Stomach (tissue), 19 donors: ENCODE measurements at places on chromosomes 7 and 10.

- DNase-seq: peak; percentile 81
These were observed at the start of gene BHLHA15 for GRCh38 chr7:98211221-98211675. Gene BHLHA15 (plus strand): TSS chr7:98211439. CDS start chr7:98212310, 871 bp downstream.

DNA sequence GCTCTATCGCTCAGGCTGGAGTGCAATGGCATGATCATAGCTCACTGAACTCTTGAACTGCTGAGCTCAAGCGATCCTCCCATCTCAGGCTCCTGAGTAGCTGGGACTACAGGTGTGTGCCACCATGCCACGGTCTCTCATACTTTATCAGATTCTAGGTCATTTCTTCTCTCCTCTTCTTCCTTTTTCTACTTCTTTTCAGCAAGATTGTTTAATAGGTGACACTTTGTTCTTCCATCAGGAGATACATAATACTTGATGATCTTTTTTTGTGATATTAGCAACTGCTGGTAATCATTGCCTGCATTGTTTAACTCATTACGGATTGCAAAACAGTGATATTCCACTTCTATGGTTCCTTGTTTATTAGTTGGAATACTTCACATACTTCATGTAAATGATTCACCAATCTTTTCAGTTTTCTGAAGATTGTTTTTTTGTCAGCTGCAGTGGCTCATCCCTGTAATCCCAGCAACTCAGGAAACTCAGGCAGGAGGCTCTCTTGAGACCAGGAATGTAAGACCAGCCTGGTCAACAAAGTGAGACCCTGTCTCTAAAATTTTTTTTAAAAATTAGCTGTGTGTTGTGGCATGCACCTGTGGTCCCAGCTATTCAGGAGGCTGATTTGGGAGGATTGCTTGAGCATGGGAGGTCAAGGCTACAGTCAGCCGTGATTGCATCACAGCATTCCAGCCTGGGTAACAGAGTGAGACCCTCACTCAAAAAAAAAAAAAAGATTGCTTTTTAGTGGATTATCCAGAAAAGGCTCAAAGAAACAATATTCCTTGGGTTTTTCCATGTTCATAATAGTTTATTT, 36.2 kb upstream of the CHST3 start:
- no peak for DNase-seq

DNA sequence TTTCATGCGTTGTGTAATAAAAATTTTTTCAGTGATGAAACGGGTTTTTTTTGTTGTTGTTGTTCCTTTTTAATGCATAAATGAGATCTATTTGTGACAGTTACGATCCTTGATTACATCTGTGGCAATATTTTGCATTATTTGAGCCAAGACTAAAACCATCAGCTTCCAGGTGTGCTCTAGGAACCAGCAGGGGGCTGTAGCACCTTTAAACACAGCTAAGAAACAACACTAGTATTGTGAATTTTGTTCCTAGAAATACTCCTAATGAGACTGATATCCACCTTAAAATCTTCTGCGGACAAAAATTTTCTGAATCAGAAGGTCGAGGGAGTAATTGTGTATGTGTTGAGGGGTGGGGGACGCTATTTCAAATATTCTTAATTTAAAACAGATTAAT, 52.6 kb downstream of the FGFBP3 start:
- peak; percentile 47 for DNase-seq

GRCh38 chr10:8705415-8705814, 650.9 kb downstream of the GATA3 start:
- no peak for DNase-seq
